ENCODE measurements at places on chromosomes 1 and 21.

DNA sequence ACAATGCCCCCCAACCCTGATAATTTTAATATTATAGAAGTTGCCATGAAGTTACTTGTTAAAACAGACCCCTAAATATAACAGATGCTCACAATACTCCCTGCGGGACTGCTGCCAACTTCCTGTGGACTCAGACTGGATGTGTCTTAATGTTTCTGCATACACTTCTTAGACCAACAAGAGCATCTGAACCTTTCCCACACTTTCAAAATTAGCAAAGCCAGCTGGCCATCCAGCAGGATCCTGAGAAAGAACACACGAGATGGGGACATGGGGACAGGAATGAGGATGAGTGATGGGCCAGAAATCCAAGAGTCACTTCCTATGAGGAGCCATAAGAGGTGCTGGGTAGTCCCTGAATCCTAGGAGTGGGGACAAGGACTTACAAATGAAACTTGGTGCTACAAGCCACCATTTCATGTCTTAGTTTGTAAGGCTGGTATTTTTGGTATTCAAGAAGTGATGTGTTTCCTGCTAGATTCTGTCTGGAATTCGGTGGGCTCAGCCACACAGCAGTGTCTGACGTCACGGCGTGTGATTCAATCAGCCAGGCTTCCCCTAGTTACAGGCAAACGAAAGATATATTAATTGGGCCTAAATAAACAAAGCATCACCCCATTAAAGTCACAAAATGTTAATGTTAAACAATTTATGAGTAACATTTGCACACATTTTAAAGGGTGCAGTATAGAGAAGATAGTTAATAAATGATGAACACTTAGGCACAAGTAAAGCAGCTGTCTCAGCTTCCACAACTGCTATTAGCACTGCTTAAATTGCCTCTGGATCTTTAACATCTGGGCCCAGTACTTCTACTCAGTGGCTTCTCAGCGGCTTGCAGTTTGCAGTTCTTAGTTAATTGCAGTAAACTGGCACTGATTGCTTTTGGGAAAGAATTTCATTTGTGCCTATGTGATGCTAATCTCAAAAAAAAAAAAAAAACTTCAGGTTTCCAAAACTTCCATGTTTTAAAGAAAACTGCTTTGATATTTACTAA, 41.2 kb upstream of the RGS8 start:
- no peak for DNase-seq

- DNase-seq, result no peak
These were observed 15.9 kb upstream of the SRSF4 start for GRCh38 chr1:29197590-29197924.

- DNase-seq, result no peak
These were observed 998.6 kb downstream of the TTLL7 start for GRCh38 chr1:83000286-83000685.

DNA sequence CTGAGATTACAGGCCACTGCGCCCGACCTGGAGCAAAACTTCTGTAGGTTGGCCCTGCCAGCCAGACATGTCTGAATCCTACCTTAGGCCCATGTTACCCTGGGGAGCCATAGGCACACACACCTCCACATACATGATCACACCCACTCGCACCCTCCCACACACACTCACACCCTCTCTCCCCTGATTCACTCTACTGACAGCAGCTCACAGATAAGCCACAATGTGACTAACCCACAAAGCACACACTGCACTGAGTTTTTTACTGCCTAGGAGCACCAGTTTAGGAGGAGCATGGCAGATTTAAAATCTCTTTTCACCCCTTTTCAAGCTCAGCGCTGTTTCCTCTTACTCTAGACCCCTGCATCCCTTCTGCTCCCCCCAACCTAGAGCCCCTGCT, 41.7 kb downstream of the SLC30A1 start:
- DNase-seq, result no peak

- DNase-seq, result no peak
These were observed 61.2 kb downstream of the CCDC30 start for GRCh38 chr1:42524330-42524729.

DNA sequence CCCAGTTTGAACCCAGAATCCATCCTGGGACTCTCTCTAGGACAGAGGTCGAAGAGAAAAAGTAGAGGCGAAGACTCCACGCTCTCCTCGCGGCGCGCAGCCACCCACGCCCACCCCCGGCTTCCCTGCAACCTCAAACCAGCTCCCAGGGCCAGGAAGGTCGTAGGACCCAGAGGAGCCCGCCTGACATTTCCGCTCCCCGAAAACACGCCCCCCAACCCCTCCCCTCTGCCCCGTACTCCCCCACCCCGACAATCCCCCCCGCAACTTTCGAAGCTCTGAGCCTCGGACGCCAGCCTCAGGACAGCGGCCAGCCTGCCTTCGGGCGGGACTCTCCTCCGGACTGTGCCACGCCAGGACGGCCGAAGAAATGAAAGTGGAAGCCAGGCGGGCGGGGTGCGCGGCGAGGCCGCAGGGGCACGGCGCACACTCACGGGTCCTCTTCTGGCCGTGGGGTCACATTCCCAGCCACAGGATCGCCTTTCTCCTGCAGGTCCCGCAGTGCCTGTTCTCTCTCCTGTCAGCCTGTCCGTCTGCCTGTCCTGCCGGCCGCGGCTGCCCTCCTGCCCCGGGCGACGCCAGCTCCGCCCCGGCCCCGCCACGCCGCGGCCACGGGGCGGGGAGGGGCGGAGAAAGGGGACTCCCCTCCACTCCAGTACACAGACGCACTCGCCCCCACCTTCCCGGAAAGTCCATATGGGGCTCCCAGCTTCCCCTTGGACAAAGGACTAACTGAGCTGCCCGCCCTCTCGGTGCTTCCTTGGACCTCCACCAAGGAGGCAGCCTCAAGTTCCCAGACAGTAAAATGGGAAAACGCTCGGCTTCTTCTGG, at the start of gene MOB3C:
MOB3C (minus strand) TSS at position 535 of the 831 bp plus-strand sequence. CDS start 3,490 bp downstream, outside the sequence.
- DNase-seq, result peak; percentile 82

- DNase-seq, result no peak
These were observed 184.8 kb upstream of the VAMP3 start for GRCh38 chr1:7586031-7586941.

DNA sequence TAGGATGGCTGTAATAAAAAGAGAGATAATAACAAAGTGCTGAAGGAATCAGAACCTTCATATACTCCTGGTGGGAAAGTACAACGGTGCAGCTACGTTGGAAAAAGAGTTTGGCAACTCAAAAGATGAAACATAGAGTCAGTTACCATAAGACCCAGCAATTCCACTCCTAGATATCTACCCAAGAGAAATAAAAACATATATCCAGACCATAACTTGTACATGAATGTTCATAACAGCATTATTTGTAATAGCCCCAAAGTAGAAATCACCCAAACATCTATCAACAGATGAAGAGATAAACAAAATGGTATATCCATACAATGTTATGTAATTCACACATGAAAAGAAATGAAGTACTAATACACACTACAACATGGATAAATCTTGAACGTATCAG, 30.5 kb upstream of the DNAH14 start:
- no peak for DNase-seq

- no peak for DNase-seq
These were observed 10.8 kb upstream of the MYOM3 start for GRCh38 chr1:24122776-24123175.

- DNase-seq, result no peak
These were observed 2.5 kb upstream of the TMPRSS2 start for GRCh38 chr21:41510500-41510899.

GRCh38 chr21:42319851-42320572, 4.8 kb upstream of the TFF3 start:
- no peak for DNase-seq

- DNase-seq, result no peak
These were observed 8.7 kb upstream of the SLX9 start for GRCh38 chr21:44931137-44931500.

DNA sequence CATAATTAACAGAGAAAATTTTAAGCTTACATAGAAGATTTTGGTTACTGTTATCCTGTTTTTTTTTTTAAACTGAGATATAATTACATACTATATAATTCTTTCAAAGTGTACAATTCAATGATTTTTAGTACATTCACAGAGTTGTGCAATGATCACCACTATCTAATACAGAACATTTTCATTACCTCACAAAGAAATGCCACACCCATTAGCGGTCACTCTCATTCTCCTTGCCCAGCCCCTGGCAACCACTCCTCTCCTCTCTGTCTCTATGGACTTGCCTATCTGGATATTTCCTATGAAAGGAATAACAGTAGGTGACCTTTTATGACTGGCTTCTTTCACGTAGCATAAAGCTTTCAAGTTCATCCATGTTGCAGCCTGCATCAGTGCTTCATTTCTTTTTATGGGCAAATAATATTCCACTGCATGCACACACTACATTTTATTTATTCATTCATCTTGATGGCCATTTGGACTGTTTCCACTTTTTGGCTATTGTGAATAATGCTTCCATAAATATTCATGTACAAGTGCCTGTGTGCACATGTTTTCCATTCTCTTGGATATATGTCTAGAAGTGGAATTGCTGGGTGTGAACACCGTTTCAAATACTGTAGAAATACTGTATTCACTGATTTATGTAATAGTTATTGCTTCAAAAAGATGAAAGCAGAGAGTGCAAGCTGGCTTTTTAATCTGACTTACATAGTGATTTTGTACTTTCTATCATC, 26.5 kb downstream of the TAF5L start:
- no peak for DNase-seq

- DNase-seq, result no peak
These were observed 7.0 kb upstream of the CELSR2 start for GRCh38 chr1:109242387-109242786.

DNA sequence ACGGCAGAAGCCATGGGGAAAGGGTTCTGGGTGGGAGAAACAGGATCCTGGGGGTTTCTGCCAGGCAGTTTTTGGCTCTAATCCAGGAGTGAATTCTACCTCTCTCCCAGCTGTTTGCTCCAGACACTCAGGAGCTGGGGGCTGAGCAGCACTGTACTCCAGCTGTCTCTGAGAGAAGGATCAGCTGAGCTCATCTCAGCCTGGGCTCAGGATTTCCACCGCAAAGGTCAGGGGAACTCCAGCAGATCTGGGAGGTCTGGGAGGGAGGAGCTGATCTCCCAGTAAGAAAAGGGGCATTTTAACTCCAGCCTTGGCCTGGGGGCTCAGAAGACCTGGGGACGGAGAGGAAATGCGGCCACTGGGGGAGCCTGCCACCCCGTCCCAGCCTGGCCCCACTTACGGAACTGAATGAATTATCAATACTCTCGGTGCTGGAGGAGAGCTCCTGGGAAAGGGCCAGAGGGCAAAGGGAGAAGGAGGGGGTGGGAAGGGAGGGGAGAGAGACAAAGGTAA, 17.3 kb downstream of the PI4KB start:
- DNase-seq, result no peak
